ENCODE measurements at places on chromosomes 3 and 15.

GRCh38 chr3:118734664-118735063 lies 300.0 kb downstream of the IGSF11 start:
- no peak for DNase-seq

DNA sequence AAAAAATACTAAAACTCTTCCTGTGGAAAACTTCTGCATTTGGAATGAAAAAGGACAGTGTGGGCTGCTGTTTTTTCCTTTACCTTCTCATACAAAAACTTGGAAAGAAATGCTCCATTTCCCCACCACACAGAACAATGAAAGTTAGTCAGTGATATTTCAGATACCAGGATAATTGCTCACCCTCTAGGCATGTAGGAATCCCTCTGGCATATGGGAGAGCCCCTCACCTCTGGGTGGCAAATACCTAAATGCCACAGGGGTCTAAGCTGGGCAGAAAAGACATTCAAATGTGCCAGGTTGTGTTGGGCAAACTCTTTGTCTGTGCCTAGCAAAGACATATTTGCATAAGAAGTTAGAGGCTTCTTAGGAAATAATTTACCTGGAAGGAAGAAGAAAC lies 560.3 kb upstream of the NR2F2 start:
- DNase-seq = no peak

DNA sequence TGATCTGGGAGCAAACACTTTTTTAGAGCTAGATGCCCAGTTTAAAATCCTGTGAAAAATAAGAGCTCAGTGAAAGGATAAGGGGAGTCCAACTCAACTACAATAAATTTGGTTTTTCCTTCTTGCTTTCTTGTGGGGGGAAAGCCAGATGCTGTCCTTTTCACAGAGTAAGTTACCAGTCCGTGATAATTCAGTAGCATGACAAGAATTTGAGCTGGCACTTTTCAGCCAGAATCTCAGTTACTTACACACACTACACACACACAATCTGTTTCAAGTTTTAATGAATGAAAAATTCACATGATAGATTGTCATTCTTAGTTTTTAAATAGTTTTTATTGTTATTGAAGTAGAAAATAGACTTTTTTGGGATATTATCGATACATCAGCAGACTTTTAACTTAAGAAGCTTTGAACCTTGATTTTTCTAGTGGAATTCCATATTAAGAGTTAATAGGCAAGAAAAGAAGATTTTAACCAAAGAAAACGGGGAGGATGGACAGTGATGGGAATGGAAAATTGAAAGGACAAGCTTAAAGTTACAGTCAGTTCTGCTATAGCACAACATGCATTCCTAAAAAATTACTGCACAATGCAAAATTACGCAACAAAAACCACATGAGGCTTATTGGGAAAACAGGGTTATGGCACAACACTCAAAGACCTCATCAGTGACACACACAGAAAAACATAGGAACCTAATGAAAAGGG lies 47.0 kb downstream of the PSMD6 start:
- DNase-seq = no peak

- DNase-seq = no peak
These were observed 10.1 kb downstream of the KLF13 start for GRCh38 chr15:31336593-31337295.

DNA sequence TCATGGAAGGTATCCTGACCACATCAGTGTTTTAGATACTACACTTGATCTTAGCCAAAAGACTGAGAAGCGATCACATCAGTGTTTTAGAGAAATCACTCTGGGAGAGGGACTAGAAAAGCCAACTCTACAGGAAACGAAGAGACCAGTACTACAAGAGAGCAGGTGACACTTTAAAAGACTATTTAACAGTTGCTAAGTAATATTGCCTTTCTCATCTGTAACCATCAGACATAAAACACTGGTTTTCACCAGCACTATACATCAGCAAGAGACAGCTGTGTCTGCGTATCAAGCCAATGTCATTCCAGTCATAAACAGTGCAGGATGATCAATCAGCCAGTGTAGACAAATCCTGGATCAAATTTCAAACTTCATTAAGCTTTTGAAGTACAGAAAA lies 66.7 kb downstream of the GLB1 start:
- DNase-seq = no peak

- DNase-seq = no peak
These were observed 49.1 kb upstream of the SATB1 start for GRCh38 chr3:18474202-18474601.

- DNase-seq = no peak
These were observed 427.1 kb upstream of the DPH6 start for GRCh38 chr15:35973029-35973428.

- DNase-seq = no peak
These were observed 10.3 kb upstream of the ZMAT3 start for GRCh38 chr3:179081885-179082284.

DNA sequence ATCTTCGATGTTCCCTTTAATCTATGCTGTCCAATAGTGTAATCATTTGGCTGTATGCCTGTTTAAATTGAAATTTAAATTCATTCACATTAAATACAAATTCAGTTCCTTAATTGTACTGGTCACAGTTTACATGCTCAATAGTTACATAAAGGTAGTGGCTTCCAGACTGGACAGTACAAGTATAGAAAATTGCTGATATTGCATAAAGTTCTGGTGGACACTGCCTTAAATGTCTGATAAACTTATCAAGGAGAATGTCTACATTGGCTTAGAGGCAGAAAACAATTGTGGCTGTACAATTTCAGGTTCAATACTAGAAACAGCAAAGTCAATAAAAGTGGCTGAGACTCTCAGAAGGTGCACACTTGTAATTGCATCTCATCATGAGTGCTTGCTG lies 365.2 kb downstream of the RBMS3 start:
- no peak for DNase-seq

DNA sequence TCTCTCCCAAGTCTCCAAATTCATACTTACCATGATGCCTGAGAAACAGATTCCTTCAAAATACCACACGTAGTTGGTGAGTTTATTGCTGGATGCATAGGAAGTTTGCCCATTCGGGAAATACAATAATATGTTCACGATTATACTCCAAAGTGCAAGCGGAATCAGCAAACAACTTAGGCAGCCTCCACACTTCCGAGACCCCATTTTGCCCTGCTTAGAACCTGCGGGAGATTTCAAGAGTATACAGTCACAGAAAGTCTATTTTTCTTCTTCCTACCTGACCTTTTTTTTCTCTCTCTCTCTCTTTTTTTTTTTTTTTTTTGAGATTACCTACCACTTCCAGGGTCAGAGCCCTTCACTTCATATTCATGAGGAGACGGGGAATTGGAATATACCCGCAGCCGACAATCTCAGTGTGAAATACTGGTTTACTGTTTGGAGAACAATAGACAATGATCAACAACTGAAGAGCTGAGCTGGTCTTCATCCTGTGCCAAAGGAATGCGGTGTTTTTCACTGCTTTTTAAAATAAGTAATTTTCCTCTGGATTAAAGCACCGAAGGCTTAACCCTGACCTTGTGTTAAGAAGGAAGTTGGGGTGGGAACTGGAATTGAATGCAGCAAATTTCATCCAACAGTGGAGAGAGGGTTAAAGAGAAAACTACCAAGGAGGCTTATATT lies at the start of gene TM4SF18:
TM4SF18 (minus strand) TSS at position 461 of the 684 bp plus-strand sequence; CDS start at position 207, 254 bp downstream.
- no peak for DNase-seq

DNA sequence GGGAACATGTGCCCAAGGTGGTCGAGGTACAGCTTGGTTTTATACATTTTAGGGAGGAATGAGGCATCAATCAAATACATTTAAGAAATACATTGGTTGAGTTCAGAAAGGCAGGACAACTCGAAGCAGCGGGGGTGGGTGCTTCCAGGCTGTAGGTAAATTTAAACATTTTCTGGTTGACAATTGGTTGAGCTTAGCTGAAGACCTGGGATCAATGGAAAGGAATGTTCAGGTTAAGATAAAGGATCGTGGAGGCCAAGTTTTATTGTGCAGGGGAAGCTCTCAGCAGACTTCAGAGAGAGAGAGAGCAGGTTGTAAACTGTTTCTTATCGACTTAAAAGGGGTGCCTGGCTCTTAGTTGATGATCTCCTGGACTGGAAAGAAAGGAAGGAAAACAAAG lies 11.3 kb downstream of the CPN2 start:
- DNase-seq = no peak

All from T-helper 9 cell (primary cell).